Cardiac fibroblast (primary cell): ENCODE measurements at places on chromosomes 4 and X.
A peak's percentile ranks its signal among the peaks of the same experiment; 100 is the strongest.

GRCh38 chr4:39937683-39938268 is 39.9 kb downstream of the PDS5A start:
- no peak for DNase-seq

GRCh38 chr4:118981839-118982381 is 93.3 kb downstream of the SYNPO2 start:
- DNase-seq, result peak; percentile 88

GRCh38 chr4:7139167-7139982 is 53.0 kb upstream of the SORCS2 start:
- DNase-seq, result no peak

DNA sequence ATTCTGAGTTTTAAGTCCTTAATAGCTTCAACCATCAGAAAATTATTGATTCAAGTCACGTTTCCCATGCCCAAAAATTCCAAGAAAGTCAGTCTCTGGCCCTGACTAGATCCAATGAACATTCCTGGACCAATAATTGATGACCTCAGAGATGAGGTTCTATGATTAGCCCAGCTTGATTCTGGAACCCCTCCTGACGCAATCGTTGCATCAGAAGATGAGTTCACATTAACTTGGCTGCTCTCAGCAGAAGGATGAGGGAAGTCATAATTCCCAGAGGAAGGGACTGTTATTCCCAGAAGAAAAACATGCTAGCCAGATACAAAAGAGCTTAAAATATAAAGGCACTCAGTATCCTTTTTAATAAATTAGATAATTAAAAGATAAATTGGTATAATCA is 34.3 kb upstream of the CPEB2 start:
- DNase-seq, result no peak

- DNase-seq, result no peak
Measured at GRCh38 chr4:77268108-77268507, 111.1 kb downstream of the CCNG2 start.

DNA sequence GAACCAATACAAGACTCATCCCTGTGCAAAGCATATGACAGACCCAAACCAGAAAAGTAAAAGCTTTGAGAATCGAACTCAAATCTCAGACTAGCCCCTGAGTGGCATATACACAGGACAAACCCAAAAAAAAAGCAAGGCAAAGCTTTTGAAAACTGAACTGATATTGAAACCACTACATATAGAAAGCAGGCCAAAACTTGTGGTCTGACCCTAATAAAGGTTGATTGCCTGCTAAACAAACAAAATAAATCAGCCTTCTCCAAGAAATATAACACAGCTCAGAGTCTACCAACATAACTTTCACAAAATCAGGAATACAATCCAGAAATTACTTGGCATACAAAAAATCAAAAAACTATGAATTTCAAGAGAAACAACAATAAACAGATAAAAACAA is 40.3 kb downstream of the LRBA start:
- DNase-seq, result no peak
